Esophagus squamous epithelium (tissue), 5 donors: ENCODE measurements at places on chromosomes 16 and 17.

GRCh38 chr16:1019231-1020090, 37.9 kb downstream of the SOX8 start:
- no peak for DNase-seq

- no peak for DNase-seq
Observed at GRCh38 chr17:7851438-7852261, 3.2 kb upstream of the TMEM88 start.

DNA sequence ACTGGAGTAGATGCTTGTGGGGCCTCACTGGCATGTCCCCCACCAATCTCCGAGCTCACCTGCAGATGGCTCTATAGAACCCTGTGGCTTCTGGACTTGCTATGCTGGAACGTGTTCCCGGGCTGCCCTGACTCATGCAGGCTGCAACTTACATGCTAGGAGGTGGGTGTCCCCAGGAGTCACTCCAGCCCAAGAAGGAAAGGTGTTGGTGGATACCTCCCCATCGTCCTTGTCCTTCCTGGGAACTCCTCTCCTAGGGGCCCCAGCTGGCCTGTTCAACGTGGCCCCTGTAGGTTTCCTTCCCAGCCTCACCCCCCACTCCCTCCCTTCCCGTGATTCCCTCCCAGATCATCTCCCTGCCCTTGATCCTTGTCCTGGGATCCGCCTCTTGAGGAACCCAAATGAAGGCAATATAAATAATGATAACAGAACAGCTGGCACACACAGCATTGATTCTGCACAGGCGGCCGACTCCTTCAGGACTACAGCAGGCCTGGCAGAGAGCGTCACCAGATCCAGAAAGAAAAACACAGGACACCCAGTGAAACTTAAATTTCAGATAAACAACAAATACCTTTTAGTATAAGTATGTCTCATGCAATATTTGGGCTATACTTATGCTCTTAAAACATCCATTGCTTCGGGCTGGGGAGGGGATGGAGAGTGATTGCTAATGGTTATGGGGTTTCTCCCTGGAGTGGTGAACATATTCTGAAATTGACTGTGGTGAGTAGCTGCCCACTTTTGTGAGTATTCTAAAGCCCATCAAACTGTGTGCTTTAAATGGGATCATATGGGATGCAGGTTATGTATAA, 221.1 kb upstream of the GSE1 start:
- no peak for DNase-seq

DNA sequence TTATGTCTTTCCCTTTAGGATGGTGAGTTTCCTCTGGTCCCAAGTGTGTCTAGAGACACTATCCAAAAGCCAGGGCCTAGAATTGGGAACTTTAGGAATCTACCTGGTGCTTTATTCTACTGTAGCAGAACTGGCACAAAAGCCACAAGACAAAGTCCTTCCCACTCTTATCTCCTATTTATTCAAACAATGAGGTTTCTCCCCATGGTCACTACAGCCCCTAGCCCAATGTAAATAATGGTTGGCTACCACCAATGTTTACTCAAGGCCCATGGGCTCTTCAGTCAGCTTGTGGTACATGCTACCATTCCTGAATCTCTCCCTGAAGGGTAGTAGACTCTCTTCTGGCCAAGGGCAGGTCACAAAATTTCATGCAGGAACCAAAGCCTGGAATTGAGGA, 789.4 kb upstream of the KIF2B start:
- DNase-seq = no peak

GRCh38 chr16:56549161-56549560, 15.7 kb upstream of the MT4 start:
- no peak for DNase-seq
